ENCODE measurements at places on chromosomes 12 and 14.
A peak's percentile ranks its signal among the peaks of the same experiment; 100 is the strongest.

- DNase-seq, result no peak
Measured at GRCh38 chr12:116247377-116247776, 30.1 kb downstream of the MED13L start.

GRCh38 chr14:60653701-60654161 lies 4.5 kb upstream of the SIX1 start:
- no peak for DNase-seq

DNA sequence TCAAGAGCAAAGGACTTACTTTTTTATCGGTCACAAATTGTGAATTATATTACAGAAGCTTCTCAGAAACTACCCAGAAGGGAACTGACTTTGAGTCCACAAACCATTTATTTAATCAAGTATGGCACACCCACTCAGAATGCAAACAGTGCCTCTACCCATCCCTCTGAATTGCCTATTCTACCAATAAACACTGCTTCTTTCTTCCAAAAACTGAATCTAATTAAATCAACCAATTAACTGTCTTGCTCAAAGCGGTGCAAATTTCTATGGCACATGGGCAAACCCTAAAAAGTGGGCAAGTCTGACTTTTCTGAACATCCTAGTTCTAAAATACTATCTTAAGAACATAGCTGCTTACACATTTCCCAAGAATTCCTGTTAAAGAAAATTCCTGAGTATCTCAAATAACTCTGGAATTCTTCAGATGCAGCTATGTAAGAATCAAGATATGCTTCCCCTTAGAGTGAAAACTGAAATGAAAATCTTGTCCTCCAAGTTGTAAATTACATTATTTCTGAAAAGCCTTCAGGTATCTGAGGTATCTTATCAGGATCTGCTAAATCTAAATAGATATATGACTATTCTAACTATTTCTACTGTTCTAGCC lies 4.3 kb downstream of the SPTLC2 start:
- no peak for DNase-seq

GRCh38 chr14:59317798-59318505 lies 129.5 kb downstream of the DAAM1 start:
- no peak for DNase-seq

DNA sequence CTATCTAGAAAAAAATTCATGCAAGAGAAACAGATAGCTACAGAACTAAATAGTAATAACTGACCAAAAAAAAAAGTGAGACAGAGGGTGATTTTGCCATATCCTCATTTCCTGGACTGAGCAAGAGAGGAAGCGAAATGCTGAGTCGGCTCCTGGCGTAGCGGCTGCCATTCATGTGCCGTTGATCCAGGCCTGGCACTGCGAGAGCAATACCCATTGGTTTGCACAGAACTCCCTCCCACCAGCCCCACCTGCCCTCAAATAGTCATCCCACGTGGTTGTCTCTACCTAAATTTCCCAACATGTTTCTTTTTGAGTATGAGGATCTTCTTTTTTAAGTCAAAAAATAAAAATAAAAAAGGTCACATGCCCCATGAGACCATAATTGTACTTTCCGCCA lies 9.4 kb upstream of the WNT5B start:
- no peak for DNase-seq

DNA sequence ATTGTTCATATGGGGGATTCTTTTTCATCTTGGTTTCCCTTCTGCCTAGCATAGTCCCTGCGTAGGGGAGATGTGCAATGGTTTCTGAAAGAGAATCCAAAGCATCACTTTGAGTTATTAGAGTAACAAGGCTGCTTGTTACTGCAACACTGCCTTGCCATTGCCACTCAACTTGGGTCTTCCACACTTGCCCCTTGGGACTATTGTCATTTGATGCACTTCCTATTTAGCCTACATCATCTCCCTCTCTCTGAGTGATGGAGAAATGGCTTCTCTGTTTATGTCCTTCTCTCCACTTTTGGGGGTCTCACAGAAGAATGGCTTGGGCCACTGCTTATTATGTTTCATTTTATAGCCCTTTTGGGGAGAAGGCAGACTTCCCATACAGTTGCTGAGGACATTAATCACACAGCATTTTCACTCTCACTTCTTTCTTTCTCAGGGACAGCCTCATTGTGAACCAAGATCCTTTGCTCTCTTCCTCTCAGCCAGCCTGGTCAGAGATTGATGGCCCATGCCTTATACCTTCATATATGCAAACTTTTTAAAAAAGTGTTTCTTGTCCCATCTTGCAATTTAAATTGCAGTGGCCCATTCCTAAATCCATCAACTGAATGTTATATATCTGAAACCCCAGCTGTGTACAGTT lies 50.8 kb upstream of the POC1B start:
- no peak for DNase-seq

GRCh38 chr12:38695057-38695456 lies 210.3 kb downstream of the CPNE8 start:
- DNase-seq, result no peak

- no peak for DNase-seq
Measured at GRCh38 chr12:10027721-10028120, 2.8 kb upstream of the CLEC9A start.

DNA sequence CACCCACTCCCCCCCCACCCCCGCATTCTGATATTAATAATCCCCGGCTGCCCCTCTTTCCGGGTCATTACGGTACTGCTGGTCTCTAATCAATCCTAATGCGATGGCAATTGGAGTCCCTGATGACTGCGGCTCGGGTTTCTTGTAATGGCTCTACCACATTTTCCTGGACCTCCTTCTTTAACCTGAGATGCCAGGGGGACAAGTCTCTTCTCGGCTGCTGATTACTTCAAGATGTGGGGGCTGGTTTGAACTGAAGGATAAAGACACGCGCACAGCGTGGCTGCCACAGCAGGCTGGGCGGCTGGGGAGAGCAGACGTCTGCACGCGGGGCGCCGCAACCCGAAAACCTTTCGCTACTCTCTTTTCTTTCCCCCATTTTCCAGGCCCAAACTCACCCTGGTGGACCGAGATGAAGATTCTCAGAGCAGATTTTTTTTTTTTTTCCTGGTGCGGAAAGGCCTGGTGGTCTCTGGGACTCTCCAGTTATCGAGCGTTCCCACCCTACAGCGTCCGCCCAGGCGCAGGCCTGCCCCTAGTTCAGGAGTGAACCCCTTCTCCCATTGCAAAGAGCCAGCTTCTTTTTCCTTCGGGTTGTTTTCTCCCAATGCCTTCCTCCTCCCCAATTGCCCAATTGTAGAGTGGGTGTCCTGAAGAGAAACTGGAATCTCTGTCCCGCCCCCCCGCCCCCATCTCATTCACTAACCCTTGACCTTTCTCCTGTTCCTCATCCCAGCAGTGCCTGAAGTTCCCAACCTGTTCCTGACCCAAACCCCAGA lies 6.0 kb upstream of the SIX1 start:
- DNase-seq, result no peak

DNA sequence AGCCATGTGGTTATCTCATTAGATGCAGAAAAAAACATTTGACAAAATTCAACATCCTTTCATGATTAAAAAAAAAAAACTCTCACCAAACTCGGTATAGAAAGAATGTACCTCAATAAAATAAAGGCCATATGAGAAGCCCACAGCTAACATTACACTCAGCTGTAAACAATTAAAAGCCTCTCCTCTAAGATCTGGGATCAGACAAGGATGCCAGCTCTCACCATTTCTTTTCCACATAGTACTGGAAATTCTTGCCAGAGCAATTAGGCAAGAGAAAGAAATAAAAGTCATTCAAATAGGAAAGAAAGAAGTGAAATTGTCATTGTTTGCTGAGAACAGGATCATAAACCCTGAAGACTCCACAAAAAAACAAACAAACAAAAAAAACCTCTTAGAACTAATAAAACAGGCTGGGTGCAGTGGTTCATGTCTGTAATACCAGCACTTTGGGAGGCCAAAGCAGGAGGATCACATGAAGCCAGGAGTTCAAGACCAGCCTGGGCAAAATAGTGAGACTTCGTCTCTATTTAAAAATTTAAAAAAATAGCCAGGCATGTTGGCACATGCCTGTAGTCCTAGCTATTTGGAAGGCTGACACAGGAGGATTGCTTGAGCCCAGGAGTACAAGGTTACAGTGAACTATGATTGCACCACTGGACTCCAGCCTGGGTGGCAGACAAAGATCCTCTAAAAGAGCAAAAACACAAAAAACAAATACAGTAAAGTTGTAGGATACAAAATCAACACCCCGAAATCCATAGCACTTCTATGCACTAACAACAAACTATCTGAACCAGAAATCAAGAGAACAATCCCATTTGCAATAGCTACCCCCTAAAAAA lies 114.4 kb downstream of the FOXA1 start:
- DNase-seq, result no peak

- DNase-seq, result no peak
Measured at GRCh38 chr14:104346608-104347007, 208.2 kb downstream of the KIF26A start.

- peak; percentile 38 for DNase-seq
Measured at GRCh38 chr12:111035578-111036301, 115.4 kb upstream of the MYL2 start.

- peak; percentile 18 for DNase-seq
Measured at GRCh38 chr14:71319666-71320065, 412.4 kb downstream of the PCNX1 start.

DNA sequence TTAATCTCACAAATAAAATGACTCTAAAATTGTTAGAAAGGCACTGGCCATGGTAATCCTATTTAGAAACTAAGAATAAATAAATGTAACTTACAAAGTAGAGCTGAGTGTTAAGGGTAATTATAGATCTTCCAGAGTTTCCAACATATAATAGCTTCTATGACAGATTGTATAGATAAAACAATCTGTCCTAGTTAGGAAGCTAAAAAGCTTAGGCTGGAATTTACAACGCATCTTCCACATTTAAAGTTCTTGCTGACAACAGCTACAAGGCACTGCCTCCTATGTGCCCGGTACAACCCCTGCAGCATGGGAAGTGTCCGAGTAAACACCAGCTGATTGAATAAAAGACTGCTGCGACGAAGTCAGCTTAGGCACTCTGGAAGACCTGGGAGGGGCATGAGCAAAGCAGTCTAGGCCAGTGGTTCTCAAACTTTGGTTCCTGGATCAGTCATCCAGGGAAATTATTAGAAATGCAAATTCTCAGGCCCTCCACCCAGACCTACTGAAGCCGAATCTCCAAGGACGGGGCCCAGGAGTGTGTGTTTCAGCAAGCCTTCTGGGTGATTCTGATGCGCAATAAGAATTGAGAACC lies 635.6 kb upstream of the TBX3 start:
- no peak for DNase-seq

- no peak for DNase-seq
Measured at GRCh38 chr12:49542592-49543160, 3.8 kb downstream of the KCNH3 start.

DNA sequence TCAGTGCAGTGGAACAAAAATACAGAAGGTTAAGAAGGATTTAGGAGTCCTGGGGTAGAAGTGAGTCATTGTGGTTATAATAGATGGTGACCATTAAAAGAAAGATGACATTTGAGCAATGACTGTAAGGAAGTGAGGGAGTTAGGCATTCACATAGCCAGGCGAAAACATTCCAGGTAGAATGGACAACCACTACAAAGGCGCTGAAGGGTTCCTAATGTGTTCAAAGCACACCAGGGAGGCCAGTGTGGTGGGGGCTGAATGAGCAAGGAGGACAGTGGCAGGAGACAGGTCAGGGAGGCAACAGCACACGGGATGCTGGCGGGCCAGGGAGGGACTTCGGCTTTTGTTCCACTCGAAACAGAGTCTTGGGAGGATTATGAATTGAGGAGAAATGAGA lies 129.9 kb downstream of the NPAS3 start:
- DNase-seq, result no peak

DNA sequence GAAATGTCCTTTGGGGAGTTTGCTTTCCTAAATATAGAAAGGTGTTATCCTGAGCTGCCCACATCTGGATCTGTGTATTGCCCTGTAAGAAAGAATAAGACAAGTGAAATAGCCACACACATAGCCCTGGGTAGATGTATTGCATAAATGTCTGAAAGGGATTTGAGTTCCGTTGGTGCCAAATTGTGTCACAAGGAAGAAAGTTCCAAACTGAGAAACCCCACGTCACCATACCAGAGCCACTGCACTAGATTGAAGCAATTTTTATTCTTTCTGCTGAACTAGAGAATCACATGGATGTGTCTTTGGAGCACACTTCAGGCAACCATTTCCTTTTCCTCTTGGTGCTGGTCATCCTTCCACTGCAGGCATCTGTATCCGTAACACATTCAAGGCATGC lies 5.0 kb downstream of the RNASE9 start:
- no peak for DNase-seq

DNA sequence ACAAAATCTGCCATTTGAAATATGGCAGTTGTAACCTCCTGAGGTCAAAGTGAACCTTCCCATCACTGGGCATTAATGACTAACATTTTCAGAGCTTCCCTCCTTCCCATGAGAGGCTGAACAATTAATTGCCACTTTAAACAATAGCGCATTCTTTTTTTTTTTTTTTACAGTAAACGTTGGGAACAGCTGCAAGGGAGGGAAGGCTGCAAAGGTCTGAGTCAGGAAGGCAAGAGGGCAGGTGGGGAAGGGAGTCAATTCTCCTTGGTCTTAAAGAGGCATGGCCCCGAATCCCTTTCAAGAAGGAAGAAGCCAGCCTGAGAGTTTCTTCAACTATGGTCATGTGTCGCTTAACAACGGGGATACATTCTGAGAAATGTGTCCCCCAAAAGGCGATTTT lies 41.0 kb upstream of the PLEKHG3 start:
- DNase-seq, result no peak

- DNase-seq, result no peak
Measured at GRCh38 chr12:2335513-2335912, 282.7 kb downstream of the CACNA1C start.

DNA sequence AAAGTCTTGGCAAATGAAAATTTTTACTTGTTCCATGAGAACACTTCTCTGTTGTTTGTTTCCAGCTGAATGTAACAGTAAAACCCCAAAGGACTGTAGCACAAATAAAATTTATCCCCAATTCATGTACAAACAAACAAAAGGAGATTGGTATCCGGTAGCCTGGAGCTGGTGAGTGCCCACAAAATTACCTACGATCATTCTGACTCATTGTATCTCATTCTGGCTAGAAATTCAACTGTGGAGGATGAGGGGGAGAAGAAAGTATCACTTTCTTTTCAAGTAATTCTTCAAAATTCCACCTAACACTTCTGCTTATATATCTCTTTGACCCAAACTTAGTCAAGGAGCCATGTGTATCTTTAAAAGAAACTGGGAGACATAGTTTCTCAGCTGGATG lies 268.5 kb downstream of the ALG10B start:
- no peak for DNase-seq

DNA sequence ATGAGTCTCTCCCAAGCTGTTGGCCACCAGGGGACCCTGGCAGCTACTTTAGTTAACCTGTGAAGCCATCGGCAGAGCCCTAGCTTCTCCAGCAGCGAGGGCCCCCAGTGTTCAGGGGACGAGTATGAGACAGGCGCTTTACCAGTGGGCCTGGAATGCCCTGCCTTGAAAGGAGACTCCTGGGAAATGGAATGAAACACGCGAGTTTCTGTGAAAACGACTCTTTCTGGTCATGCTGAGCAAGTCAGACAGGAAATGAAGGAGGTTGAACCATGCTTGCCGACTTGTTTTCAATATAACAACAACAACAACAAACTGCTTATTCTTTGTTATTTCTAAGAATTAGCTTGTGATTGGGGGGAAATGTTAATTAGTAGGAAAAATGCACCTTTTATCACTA lies 42.9 kb downstream of the SFSWAP start:
- no peak for DNase-seq

GRCh38 chr14:105738638-105739037 lies 212.3 kb downstream of the TMEM121 start:
- DNase-seq, result no peak
